Left ventricle myocardium inferior (tissue), 1 donor: ENCODE measurements at places on chromosomes 12 and 14.

GRCh38 chr12:124795081-124795948, 68.3 kb downstream of the SCARB1 start:
- peaks cover 9% of the 10 kb centered on the region for H3K36me3 ChIP-seq
- no peaks in the 10 kb centered on the region for H3K4me1 ChIP-seq
- H3K27me3 ChIP-seq, result no peaks in the 10 kb centered on the region
- no peak overlapping the region for H3K27ac ChIP-seq

- DNase-seq, result no peak
- H3K4me3 ChIP-seq, result no peak overlapping the region
- H3K36me3 ChIP-seq, result no peaks in the 10 kb centered on the region
These were observed 18.8 kb upstream of the STRAP start for GRCh38 chr12:15863372-15863771.

GRCh38 chr14:44180975-44181374, 326.1 kb downstream of the FSCB start:
- H3K36me3 ChIP-seq, result no peaks in the 10 kb centered on the region
- DNase-seq, result no peak
- H3K27me3 ChIP-seq, result no peaks in the 10 kb centered on the region
- no peak overlapping the region for H3K4me3 ChIP-seq

DNA sequence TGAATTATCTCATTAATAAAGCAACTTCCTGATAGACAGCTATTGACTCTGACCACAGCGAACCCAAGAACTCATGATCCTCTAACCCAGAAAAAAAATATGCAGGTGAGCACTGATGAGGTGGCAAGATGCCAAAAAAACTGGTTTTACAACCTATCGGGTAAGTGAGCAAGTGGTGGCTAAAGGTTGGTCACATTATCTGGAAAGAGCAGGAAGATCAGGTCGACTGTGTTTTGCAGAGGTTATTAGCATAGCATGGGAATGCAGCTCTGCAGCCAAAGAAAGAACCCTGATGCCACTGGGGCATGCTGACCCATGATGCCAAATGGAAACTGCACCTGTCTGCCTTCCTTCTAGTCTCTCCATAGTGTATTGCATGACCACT, 23.5 kb downstream of the BHLHE41 start:
- no peak for DNase-seq
- H3K4me1 ChIP-seq, result no peaks in the 10 kb centered on the region
- no peak overlapping the region for H3K27ac ChIP-seq
- H3K4me3 ChIP-seq, result no peak overlapping the region

DNA sequence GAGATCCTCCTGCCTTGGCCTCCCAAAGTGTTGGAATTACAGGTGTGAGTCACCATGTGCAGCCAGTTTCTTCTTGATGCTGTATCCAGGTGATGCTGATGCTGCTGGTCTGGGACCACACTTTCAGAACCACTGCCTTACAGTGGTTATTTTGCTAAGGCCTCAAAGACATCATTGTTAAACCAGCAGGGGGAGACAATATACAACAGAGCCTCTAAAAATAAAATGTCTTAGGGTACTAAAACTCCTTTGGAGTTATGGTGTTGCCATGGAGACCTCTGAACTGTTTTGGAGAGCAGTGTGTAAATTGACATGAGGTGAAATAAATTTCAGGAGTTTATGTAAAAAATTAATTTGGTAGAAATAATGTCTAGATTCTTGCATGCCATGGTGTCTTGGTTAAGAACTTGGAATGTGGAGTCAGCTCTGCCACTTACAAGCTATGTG, 1.1 kb upstream of the ARG2 start:
- no peaks in the 10 kb centered on the region for H3K27me3 ChIP-seq
- peak overlapping the region; percentile 54 for H3K27ac ChIP-seq
- peak overlapping the region; percentile 69 for H3K4me3 ChIP-seq
- H3K36me3 ChIP-seq, result no peaks in the 10 kb centered on the region
- DNase-seq, result no peak

DNA sequence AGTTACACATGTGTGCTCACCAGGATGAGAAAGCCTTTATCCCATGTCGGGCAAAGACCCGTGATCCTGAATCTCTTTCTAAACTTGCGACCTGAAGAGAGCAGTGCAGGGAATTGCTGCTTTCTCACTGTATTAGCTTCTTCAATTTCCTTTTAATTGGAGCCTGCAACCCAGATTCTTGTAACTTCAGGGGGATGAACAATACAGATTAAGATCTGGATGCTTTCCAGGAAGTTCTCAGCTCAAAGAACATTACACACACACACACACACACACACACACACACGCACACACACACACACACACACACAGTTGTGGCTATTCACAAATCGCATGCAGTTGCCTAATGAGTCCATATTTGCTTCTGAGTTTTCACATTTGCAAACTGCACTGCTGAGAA, 268.3 kb downstream of the NPAS3 start:
- no peak overlapping the region for H3K27ac ChIP-seq
- no peaks in the 10 kb centered on the region for H3K27me3 ChIP-seq
- DNase-seq, result no peak
- no peak overlapping the region for H3K4me3 ChIP-seq
- H3K36me3 ChIP-seq, result no peaks in the 10 kb centered on the region

GRCh38 chr14:77502109-77502782, 3.6 kb upstream of the ISM2 start:
- H3K4me1 ChIP-seq, result peaks cover 17% of the 10 kb centered on the region
- H3K27me3 ChIP-seq, result peaks cover 43% of the 10 kb centered on the region
- no peak overlapping the region for H3K27ac ChIP-seq
